ENCODE measurements at places on chromosomes 5 and 9.

DNA sequence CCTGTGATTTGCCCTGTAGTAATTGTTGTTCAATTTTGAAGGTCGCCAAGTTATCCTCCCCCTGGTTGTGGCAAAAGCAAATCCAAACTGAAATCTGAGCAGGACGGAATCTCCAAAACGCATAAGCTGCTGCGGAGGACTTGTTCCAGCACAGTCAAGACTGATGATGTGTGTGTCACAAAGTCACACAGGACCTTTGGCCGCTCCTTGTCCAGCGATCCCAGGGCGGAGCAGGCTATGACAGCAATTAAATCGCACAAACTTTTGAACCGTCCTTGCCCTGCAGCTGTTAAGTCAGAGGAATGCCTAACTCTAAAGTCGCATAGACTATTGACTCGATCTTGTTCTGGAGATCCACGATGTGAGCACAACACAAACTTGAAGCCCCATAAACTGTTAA is 128.4 kb downstream of the PARP8 start:
- DNase-seq = no peak

- DNase-seq = no peak
Measured at GRCh38 chr9:120184266-120184665, 395.7 kb downstream of the CDK5RAP2 start.

- DNase-seq = peak; percentile 12
Measured at GRCh38 chr9:116156621-116157314, 3.2 kb downstream of the PAPPA start.

GRCh38 chr5:141484641-141485311 is at the start of gene PCDHGC4:
TSS of gene PCDHGC4 (plus strand) at chr5:141485030. CDS start at chr5:141485174, 144 bp downstream.
- no peak for DNase-seq

GRCh38 chr5:142720641-142721271 is 34.9 kb upstream of the FGF1 start:
- DNase-seq = no peak

All from hematopoietic multipotent progenitor cell treated with erythropoietin and hydrocortisone succinate and interleukin-3 and kit ligand, for 8 days (in vitro differentiated cells).